Tibial nerve (tissue), 4 donors: ENCODE measurements at places on chromosomes 1 and 21. TPM values are rescaled to one million over a fixed set of nuclear protein-coding genes. Genes with fewer than 3 reads are reported as not detected.

GRCh38 chr1:245779797-245780755 lies 625.3 kb downstream of the KIF26B start:
- no peak for DNase-seq
- H3K4me3 ChIP-seq: no peak overlapping the region
- no peaks in the 10 kb centered on the region for H3K4me1 ChIP-seq
- H3K27me3 ChIP-seq: no peaks in the 10 kb centered on the region
- no peaks in the 10 kb centered on the region for H3K36me3 ChIP-seq

DNA sequence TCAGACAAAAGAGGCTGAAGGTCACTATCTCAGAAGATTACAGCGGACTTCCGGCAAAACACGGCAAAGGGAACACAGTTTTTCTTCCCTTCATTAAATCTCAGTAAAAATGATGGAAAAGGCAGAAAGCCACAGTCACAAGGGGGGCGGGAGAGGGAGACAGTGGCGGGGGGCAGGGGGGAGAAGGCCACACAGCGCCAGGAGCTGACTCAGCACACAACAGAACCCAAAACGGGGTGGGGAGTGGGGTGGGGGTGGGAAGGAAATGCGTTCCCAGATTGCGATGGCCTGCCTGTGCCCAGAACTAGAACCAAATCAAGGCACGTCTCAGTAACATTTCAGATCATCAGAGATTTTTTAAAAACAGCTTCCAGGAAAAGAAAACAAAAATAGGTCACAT lies 13.4 kb downstream of the CFAP74 start:
- no peaks in the 10 kb centered on the region for H3K36me3 ChIP-seq
- H3K27ac ChIP-seq: no peak overlapping the region
- H3K4me1 ChIP-seq: peaks cover 20% of the 10 kb centered on the region

GRCh38 chr1:21205416-21205815 lies 28.7 kb upstream of the EIF4G3 start:
- no peak for DNase-seq
- no peak overlapping the region for H3K27ac ChIP-seq
- no peak overlapping the region for H3K4me3 ChIP-seq
- H3K4me1 ChIP-seq: no peaks in the 10 kb centered on the region

DNA sequence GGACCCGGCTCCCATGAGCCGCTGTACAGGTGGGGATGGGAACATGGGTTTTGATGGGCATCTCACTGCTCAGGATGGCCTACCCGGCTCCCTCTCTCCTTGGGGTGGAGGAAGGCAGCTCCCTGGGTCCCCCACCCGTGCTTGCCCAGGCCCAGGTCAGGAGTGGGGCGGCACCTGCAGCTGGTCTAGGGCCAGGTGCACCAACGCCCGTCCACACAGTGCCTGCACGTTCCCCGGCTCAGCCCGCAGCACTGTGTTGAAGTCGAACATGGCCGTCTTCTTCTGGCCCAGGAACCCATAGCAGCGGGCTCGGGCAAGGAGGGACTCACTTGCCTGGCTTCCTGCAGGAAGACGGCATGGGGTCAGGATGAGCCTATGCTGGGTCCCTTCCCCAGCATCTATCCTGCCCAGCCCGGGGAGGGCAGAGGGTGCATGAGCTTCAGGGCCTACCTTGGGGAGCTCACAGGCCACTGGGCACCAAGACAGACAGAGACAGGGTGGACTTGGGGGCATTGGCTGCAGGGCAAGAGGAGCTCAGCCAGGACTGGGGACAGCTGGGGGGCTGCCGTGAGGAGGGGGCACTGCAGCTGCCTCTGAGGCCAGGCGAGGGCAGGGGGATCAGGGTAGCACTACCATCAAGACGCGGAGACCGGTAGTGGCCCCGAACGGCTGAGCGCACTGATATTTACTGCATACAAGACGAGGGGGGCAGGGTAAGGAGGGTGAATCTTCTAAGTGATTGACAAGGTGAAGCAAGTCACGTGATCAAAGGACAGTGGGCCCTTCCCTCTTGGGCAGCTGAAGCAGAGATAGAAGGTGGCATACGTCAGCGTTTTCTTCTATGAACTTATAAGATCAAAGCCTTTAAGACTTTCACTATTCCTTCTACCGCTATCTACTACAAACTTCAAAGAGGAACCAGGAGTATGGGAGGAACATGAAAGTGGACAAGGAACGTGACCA lies 17.8 kb downstream of the TTC34 start:
- H3K27ac ChIP-seq: no peak overlapping the region
- H3K4me3 ChIP-seq: no peak overlapping the region
- no peaks in the 10 kb centered on the region for H3K36me3 ChIP-seq
- DNase-seq: no peak
- no peaks in the 10 kb centered on the region for H3K4me1 ChIP-seq
- H3K27me3 ChIP-seq: peaks cover 21% of the 10 kb centered on the region

DNA sequence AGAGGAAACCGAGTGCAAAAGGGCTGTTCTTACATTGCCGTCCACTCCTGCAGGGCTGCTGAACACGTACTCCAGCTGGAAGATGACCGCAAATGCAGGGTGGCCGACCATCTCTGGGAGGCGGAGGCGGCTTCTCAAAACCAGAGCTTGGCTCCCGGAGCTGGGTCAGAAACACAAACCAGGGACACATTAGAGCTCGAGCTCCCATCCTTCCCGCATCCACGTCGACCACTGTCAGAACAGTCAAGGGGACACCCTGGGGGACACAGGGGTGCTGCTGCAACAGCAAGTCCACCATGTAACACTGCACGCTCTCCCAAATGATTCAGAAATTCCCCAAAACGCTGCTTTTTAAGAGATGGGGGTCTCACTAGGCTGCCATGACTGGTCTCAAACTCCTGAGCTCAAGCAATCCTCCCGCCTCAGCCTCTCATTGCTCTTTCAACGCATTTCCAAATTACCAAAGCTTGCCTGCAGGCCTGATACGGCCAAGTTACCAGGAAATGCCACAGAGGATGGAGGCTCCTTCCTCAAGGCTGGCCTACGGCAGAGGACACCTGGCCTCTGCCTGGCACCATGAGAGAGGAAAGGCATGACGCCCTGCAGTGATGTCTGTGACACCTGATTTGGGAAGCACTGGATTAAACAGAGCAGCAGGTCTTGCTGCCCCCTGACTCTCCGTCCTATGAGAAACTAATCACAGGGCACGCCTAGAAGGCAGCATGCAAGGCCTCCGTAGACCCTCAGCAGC lies 45.0 kb downstream of the NPHP4 start:
- H3K4me1 ChIP-seq: no peaks in the 10 kb centered on the region
- H3K36me3 ChIP-seq: peaks cover 78% of the 10 kb centered on the region
- H3K27me3 ChIP-seq: no peaks in the 10 kb centered on the region
- H3K4me3 ChIP-seq: no peak overlapping the region
- DNase-seq: no peak

- H3K27me3 ChIP-seq: no peaks in the 10 kb centered on the region
- no peak for DNase-seq
- H3K27ac ChIP-seq: no peak overlapping the region
- no peak overlapping the region for H3K4me3 ChIP-seq
- H3K4me1 ChIP-seq: no peaks in the 10 kb centered on the region
Measured at GRCh38 chr1:9842073-9842711, 18.4 kb upstream of the CLSTN1 start.

DNA sequence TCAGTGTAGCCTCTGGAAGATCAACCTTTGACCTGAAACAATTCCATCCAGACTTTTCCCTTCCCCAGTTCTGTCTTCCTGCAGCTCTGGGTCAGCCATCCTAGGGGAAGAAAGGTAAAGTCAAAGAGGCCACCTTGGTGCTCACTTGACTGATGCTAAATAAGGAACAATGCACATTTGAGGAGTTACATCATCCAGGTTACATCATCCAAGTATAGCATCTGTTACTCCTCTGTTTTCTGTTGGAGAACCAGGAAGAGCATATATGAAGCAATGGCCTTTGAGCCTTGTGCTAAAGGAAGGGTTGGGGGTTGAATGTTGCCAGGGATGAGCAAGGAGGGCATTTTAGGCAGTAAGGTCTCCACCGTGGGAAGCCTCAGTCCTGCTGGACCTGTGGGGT lies 3.1 kb upstream of the DSCAM start:
- DNase-seq: no peak
- no peaks in the 10 kb centered on the region for H3K36me3 ChIP-seq
- no peak overlapping the region for H3K4me3 ChIP-seq
- no peak overlapping the region for H3K27ac ChIP-seq

- H3K27ac ChIP-seq: peak overlapping the region; percentile 15
- H3K27me3 ChIP-seq: no peaks in the 10 kb centered on the region
- H3K4me1 ChIP-seq: no peaks in the 10 kb centered on the region
- no peak for DNase-seq
Measured at GRCh38 chr21:34023691-34024373, 49.5 kb upstream of the MRPS6 start.

DNA sequence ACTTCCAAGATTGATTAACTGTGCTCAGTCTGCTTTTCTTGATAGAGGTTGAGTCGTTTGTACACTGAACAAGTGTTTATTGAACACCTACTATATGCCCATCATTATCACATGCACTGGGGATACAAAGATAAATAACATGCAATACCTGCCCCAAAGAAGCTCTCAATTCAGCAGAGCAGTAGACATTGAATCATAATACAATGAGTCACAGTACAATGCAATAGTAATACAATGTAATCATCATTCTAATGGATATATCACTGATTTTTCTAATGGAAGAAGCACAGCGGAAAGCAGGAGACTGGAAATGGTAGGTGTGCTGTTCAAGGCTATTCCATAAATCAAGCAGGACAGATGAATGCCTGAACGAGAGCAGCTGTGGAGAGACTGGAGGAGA lies 3.7 kb upstream of the SEC16B start:
- no peaks in the 10 kb centered on the region for H3K27me3 ChIP-seq
- H3K4me3 ChIP-seq: no peak overlapping the region
- H3K4me1 ChIP-seq: peaks cover 14% of the 10 kb centered on the region

GRCh38 chr21:42781150-42781970 lies 98.0 kb downstream of the WDR4 start:
- H3K4me1 ChIP-seq: no peaks in the 10 kb centered on the region
- peaks cover 31% of the 10 kb centered on the region for H3K27me3 ChIP-seq
- peak overlapping the region; percentile 40 for H3K4me3 ChIP-seq
- no peak for DNase-seq

GRCh38 chr1:52658795-52659194 lies 25.8 kb downstream of the SHISAL2A start:
- no peaks in the 10 kb centered on the region for H3K36me3 ChIP-seq
- no peak for DNase-seq
- H3K4me1 ChIP-seq: no peaks in the 10 kb centered on the region

DNA sequence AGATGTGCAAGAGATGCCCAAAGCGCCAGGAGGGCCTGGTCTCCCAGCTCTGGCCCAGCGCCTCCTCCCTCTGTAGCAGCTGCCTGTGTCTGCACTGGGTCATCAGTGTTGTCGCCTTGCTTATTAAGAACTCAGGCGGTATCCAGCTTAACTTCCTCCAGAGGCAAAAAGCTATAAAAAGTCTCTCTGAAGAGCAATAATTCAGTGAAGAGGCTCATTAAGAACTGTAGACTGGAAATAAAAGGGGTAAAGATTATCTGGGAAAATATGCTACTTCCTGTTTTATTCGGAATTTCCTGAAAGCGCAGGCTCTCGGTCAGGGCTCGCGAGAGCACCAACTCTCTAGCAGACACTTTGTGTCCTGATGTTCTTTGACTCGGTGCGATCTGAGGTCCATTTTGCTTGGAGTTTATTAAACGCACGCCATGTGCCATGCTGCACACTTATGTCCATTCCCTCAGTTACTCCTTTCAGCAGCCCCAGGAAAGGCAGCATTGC lies 70.4 kb downstream of the MRPS6 start:
- no peaks in the 10 kb centered on the region for H3K27me3 ChIP-seq
- H3K4me3 ChIP-seq: no peak overlapping the region
- H3K4me1 ChIP-seq: no peaks in the 10 kb centered on the region
- H3K36me3 ChIP-seq: no peaks in the 10 kb centered on the region

DNA sequence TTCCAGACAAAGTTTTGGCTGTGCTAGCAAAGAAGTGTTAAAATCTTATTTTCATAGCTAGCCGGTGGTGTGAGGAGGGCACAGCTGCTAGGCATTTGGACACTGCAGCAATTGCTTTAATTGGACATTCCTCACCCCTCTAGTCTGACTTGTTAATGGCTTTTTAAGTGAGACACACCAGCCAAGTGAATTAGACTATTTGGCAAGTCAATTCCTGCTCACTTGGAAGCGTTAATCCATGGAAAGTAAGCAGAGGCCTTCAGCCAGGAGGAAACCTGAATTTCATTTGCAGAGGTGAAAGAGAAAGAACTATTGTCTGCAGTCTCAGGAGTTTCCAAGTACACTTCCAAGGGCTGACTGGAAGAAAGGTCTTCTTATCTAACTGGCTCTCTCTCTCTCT lies 175.7 kb downstream of the ST6GALNAC3 start:
- H3K27me3 ChIP-seq: no peaks in the 10 kb centered on the region
- H3K4me3 ChIP-seq: no peak overlapping the region
- no peaks in the 10 kb centered on the region for H3K4me1 ChIP-seq
- H3K36me3 ChIP-seq: no peaks in the 10 kb centered on the region
- H3K27ac ChIP-seq: no peak overlapping the region

GRCh38 chr1:91189096-91189495 lies 167.3 kb upstream of the ZNF644 start:
- H3K4me3 ChIP-seq: no peak overlapping the region
- no peaks in the 10 kb centered on the region for H3K4me1 ChIP-seq
- H3K27ac ChIP-seq: no peak overlapping the region
- H3K36me3 ChIP-seq: no peaks in the 10 kb centered on the region

DNA sequence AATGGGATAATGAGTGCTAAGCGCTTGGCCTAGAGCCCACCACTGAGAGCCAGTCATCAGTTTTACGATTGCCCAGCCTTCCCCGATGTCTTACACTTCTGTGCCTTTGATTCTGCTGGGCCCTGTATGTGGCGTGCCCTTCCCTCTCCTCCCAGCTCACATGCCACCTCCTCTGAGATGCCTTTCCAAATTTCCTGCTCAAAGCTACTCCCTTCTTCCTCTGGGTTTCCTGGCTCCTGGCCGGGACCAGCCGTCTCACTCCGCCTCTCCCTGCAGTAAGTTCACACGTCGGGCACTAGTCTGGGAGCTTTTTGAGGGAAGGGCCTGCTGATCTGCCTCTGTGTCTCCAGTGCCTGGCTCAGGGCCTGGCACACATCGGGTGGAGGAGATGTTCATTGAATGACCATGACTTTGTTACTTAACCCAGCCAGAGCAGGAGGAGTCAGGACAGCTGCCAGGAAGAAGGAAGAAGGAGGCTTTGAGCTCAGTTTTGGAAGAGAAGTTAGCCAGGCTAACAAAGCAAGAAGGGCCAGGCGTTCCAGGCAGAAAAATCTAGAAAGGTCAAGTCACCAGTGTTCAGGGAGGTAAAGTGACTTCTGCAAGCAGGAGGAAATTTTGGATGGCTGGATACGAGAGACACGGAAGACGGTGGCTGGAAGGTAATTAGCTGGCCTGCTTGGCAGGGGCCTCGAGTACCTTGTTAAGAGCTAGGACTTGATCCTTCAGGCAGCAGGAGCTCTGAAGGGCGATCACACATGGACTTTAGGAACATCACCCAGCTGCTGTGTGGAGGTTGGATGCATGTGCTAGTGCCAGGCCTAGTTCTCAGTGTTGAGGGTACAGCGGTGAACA lies 63.6 kb downstream of the EPHB2 start:
- H3K36me3 ChIP-seq: no peaks in the 10 kb centered on the region
- peak; percentile 59 for DNase-seq
- peak overlapping the region; percentile 67 for H3K27ac ChIP-seq
- H3K4me3 ChIP-seq: no peak overlapping the region

CACNA1S gene
- total RNA-seq: not detected

LMX1A gene
- total RNA-seq: not detected

LORICRIN gene
- not detected for total RNA-seq

C8B gene
- not detected for total RNA-seq

SETD4 gene
- total RNA-seq: 27.6 TPM

HPCAL4 gene
- total RNA-seq: not detected

CD53 gene
- 12.0 TPM for total RNA-seq

GALE gene
- 16.3 TPM for total RNA-seq

SLC1A7 gene
- not detected for total RNA-seq

FAM72D gene
- total RNA-seq: not detected

AIRE gene
- total RNA-seq: not detected

SEC16B gene
- 17.4 TPM for total RNA-seq

MNDA gene
- total RNA-seq: 5.0 TPM
